ENCODE measurements at places on chromosomes 2 and 18. TPM values are rescaled to one million over a fixed set of nuclear protein-coding genes. Genes with fewer than 3 reads are reported as not detected.

Gene UGP2
- total RNA-seq, result 158 TPM

Gene RUFY4
- not detected for total RNA-seq

Gene SLC20A1
- 59.7 TPM for total RNA-seq

Gene ERBB4
- total RNA-seq, result 3.2 TPM
